ENCODE measurements at places on chromosomes 2 and 18.

GRCh38 chr18:56891870-56892269, 240.7 kb downstream of the WDR7 start:
- no peak for DNase-seq

GRCh38 chr2:110818767-110819481, 86.6 kb downstream of the ACOXL start:
- DNase-seq, result no peak

GRCh38 chr2:227436436-227437174, 35.4 kb upstream of the AGFG1 start:
- DNase-seq, result no peak

- DNase-seq, result no peak
These were observed 178.0 kb downstream of the DLGAP1 start for GRCh38 chr18:4276953-4277585.

- no peak for DNase-seq
These were observed 1.5 kb downstream of the FAM110C start for GRCh38 chr2:44748-45341.

GRCh38 chr2:36489281-36489680, 108.7 kb downstream of the FEZ2 start:
- no peak for DNase-seq

Measured in stimulated activated CD4-positive, alpha-beta T cell treated with anti-CD3 and anti-CD28 coated beads, Interleukin-12 subunit alpha, Interleukin-12 subunit beta, amount 100 ng/mL, for 48 hours (primary cell).